Stimulated activated CD8-positive, alpha-beta memory T cell treated with anti-CD3 and anti-CD28 coated beads, Interleukin-4, amount 100 ng/mL, for 1 hour (primary cell): ENCODE measurements at places on chromosomes 7 and 10.

DNA sequence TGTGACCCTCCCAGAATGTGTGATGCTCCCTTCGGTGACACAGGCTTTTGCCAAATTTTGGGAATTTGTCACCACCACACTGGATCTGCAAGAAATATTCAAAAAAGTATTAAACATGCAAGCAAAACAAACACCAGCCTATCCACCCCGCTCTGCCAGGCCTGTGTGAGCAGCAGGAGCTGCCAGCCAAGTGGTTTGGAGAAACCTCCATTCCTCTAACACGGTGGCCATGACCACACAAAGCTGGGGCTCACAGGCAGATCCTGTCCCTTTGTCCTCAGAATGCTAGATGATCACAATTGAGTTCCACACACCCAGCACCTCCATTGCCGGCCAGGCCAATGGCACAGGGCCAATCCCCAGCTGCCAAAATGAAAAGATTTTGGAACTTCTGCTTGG lies 261.9 kb upstream of the PPP2R2D start:
- DNase-seq: no peak

GRCh38 chr7:6422926-6423632 lies 24.7 kb downstream of the DAGLB start:
- DNase-seq: no peak

- DNase-seq: no peak
Observed at GRCh38 chr7:15855525-15856109, 169.1 kb upstream of the MEOX2 start.

DNA sequence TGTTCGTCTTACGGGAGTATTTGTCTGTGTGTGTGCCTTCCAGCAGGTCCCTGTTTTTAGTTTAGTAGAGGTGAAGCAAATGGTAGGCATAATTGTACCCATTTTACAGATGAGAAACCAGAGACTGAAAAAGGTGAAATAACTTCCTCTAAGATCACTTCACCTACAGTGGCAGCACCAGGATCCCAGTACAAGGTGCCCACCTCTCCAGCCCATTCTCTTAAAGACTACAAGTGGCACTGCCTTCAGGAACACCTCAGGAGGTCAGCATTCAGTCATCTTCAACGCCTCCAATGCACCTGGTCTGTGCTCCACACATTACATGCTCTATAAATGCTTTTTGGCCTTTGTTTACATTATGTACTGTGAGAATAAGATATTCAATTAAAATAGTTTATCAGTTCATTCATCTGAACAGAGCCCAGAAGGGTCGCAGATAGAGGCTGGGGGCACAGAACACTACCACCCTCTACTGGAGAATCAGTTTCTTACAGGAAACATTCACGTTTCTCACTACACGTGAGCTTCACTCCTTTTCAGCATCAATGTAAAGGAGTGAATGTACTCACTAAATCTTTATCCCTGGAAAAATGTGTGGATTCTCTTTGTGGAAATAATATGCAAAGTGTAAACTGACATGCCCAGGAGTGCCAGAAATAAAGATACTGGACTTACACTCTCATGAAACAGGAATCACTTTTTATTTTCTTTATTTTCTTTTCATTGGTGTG lies 45.5 kb upstream of the ABLIM1 start:
- no peak for DNase-seq

GRCh38 chr7:1666823-1667565 lies 3.1 kb upstream of the ELFN1 start:
- no peak for DNase-seq

- no peak for DNase-seq
Observed at GRCh38 chr7:67683628-67684027, 687.0 kb downstream of the TYW1 start.

- no peak for DNase-seq
Observed at GRCh38 chr10:89873055-89873454, 171.7 kb downstream of the KIF20B start.
